ENCODE measurements at places on chromosomes 1 and 21. TPM values are rescaled to one million over a fixed set of nuclear protein-coding genes. Genes with fewer than 3 reads are reported as not detected.

DNA sequence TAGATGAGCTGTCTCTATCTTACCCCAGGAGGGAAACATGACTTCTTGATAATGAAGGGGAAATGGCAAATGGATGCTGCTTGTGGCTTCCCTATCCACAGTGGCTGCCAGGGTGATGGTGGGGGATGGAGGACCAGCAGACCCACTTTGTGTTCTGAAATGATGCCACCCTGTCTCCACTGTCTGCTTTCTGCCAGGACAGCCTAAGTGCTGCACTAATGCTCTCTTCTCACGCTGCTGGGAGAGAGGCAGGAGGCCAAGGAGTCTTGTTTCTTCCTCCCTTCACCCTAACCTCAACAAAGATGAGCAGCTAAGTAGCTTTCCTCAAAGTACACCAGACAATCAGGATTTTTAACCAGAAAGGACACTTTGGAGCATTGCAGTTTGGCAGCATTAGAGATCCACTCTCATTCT, 36.6 kb downstream of the XCL1 start:
- DNase-seq = no peak

CDCA8 gene
- 1.0 TPM for total RNA-seq

- DNase-seq = no peak
Observed at GRCh38 chr21:28669321-28669720, 323.4 kb downstream of the LTN1 start.

DNA sequence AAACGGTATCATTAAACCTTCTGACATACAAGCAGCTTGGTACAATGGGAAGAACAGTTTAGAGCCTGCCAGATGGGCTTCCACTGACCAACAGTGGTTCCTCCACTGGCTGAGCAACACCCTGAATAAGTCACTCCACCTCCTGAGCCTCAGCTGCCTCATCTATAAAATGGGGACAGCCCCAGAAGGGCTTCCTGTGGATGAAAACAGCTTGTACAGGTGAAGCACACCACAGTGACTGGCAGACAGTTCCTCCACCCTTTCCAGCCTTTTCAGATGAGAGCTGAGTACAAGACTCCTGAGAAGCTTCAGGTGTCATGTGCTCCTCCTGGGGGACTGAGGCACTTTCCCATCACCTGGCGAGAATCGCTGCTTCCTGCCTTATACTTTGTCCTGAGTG, 2.1 kb downstream of the CAPZB start:
- no peak for DNase-seq

TNFRSF4 gene
- total RNA-seq = not detected

VPS26C gene
- total RNA-seq = 69.9 TPM

GRCh38 chr1:240784776-240785175, 172.8 kb upstream of the GREM2 start:
- no peak for DNase-seq

DNA sequence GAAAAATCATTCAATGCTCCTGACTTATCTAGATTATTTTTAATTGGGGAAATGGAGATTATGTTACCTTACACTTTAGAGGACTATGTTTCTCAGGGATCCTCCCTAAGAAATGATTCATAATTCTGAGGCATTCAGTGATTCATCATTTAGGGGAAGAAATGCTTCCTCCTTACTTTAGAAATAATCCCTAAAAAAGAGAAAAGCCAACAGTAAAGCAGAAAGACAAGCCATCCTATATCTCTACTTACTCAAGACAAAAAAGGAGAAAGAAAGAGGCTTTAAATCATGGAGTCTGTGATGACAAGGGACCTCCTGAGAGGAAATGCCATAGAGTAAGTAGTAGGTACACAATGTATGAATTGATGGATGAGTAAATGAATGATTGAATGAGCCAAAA, 137.0 kb downstream of the BRINP2 start:
- DNase-seq = no peak

GRCh38 chr1:211942583-211942982, 92.8 kb downstream of the INTS7 start:
- no peak for DNase-seq
